H9 (cell line): ENCODE measurements at places on chromosomes 1 and 21. TPM values are rescaled to one million over a fixed set of nuclear protein-coding genes. Genes with fewer than 3 reads are reported as not detected.

LAPTM5 gene
- 0.15 and 0.20 TPM in 2 replicates for total RNA-seq

DNA sequence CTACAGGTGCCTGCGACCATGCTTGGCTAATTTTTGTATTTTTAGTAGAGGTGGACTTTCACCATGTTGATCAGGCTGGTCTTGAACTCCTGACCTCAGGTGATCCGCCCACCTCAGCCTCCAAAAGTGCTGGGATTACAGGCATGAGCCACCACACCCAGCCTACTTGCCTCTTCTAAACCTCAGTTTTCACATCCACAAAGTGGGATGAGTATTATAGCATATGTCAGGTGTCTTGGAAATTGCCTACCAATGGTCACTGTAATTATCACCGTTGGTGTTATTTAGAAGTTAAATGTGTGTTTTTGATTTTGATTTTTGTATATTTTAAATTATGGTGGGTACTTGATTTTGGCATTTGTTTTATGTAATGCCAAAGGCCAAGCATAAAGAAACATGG lies 36.7 kb downstream of the SLC44A3 start:
- no peak for DNase-seq

DNA sequence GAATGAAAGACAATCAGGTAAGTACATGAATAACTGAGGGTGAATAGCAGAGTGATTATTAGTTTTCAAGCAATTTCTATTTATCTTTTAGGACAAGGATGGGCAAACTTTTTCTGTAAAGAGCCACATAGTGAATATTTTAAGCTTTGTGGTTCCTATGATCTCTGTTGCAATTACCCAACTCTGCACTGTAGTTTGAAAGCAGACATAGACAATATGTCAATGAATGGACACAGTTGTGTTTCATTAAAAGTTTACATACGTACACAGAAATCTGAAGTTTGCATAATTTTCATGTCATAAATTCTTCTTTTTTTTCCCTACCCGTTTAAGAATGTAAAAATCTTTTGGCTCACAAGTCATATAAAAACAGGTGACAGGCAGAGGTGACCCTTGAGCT lies 71.4 kb downstream of the ZNF281 start:
- no peak for DNase-seq

DNA sequence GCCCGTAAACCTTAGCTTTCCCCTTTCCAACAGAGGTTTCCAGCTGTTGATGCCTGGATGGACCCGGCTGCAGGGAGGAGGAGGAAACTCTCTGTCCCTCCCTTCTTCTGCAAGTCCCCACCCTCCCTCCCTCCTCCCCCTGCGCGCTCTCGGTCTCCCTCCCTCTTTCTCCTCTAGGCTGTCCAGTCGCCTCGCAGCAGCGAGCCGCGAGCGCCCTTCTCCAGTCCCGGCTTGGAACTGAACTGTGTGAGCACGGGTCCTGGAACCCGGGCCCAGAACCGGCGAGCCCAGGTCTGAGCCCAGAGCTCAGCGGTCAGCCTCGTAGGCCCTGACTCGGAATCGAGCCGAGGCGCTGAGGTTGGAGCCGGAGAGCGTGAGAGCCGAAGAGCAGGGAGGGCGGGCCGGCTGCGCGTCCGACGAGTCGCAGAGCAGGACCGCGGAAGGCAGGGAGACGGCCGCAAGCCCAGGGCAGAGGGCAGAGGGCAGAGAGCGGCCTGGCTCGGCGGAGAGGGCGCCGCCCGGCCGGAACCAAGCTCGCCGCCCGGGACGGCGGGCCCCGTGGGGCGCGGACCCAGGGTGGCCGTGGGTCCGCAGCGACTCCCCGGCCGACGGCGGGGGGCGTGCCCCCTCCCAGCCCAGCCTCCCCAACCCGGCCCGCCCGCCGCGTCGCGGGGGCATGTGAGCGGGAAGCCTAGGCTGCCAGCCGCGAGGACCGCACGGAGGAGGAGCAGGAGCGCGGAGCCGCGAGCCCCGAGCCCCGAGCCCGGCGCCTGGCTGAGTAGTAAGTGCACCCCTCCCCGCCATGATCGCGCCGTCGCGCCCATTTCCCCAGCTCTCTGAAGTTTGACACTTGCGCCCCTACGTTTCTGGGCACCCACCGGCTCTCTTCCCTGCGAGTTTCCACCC lies at the start of gene SOX13:
Gene SOX13 (plus strand): TSS at position 185 of the 906 bp plus-strand sequence. CDS start 39,801 bp downstream, outside the sequence.
- peak; percentile 95 for DNase-seq

GRCh38 chr1:116987256-116987555 lies 14.4 kb upstream of the CD101 start:
- no peak for DNase-seq

GRCh38 chr1:166111430-166111829 lies 55.4 kb downstream of the FAM78B start:
- DNase-seq: no peak

GRCh38 chr21:34836103-34836932 lies 167.5 kb downstream of the CLIC6 start:
- no peak for DNase-seq

GRCh38 chr1:204464701-204465100 lies 29.9 kb downstream of the PIK3C2B start:
- DNase-seq: no peak
